Testis (tissue), 5 donors: ENCODE measurements at places on chromosomes 6 and 20. TPM values are rescaled to one million over a fixed set of nuclear protein-coding genes. Genes with fewer than 3 reads are reported as not detected.

DNA sequence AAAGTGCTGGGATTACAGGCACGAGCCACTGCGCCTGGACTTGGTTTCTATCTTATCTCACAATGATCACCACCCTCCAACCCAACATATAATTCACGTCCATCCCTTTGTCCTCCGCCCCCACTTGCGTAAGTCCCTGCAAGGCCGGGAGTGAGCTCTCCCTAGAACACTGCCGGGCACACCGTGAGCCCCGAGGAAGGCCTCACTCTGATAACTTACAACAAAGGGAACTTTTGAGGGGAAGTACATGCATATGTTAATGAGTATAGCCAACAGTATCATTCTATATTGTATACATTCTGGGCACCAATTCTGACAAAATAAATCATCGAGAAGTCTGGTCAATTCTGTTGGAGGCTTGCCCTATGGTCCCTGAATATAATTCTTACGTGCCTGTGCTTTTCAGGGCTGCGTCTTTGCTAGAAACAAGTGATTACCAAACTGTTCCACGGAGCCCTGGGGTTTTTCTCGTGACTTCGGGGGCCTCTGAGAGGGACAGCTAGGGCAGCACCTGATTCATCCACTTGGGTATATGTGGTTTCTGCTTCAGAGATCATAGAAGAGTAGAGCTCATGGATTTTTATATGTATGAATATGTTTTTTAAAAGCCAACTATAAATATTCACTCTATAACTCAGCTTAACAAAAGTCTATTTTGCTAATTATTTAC lies 469.8 kb upstream of the AGPAT4 start:
- H3K27ac ChIP-seq: no peak overlapping the region
- DNase-seq: peak; percentile 36
- H3K4me1 ChIP-seq: no peaks in the 10 kb centered on the region

RAMACL gene
- 1.9 TPM for total RNA-seq

- H3K27me3 ChIP-seq: no peaks in the 10 kb centered on the region
- peak overlapping the region; percentile 1 for H3K4me3 ChIP-seq
- no peak overlapping the region for H3K27ac ChIP-seq
- no peaks in the 10 kb centered on the region for H3K4me1 ChIP-seq
- DNase-seq: no peak
These were observed 3.9 kb upstream of the INSM1 start for GRCh38 chr20:20363799-20364592.

DNA sequence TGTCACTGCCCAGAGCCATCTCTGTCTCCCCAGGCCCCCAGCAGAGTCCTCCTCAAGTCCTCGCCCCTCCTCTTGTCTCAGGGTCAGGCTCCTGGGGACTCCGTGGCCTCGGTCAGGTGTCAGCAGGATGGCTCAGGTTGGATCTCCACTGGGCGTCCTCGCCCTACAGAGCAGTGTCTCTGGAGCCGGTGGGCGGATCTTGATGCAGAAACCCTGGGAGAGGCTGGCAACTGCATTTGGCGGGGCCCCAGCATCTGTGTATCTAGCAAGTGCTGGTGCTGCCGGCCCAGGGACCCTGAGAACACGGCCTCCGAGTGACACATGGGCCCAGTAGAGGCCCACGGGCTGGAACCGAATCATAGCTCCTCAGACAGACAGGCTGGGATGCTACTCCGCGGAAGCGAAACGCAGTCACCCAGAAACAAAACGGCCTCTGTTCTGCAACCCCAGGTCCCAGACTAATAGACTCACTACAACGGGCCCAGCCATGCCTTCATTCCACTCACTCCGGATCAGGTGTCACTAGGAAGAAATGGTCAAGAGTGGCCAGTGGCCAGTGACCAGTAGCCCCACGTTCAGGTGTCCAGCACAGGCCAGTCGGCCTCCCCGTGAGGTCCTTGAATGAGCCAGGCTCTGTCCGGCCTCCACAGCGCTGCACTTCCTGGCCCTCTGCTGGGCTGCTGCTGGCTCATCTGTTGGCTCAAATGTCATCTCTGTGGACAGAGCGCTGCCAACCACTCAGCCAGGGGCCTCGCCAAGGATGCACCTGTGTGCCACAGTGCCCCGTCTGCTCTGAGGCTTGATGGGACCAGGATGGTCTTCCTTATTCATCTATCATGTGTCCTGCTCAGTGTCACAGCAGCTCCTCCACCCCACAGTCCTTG lies 12.6 kb upstream of the FRMD1 start:
- H3K27me3 ChIP-seq: no peaks in the 10 kb centered on the region
- no peak for DNase-seq
- H3K27ac ChIP-seq: no peak overlapping the region
- H3K4me3 ChIP-seq: no peak overlapping the region
- peaks cover 11% of the 10 kb centered on the region for H3K4me1 ChIP-seq

- H3K27ac ChIP-seq: no peak overlapping the region
- peaks cover 15% of the 10 kb centered on the region for H3K4me1 ChIP-seq
- DNase-seq: peak; percentile 33
- H3K36me3 ChIP-seq: no peaks in the 10 kb centered on the region
- H3K4me3 ChIP-seq: no peak overlapping the region
These were observed 167.4 kb downstream of the DTNBP1 start for GRCh38 chr6:15495375-15495901.

ZC2HC1B gene
- total RNA-seq: 16.9 TPM

DNA sequence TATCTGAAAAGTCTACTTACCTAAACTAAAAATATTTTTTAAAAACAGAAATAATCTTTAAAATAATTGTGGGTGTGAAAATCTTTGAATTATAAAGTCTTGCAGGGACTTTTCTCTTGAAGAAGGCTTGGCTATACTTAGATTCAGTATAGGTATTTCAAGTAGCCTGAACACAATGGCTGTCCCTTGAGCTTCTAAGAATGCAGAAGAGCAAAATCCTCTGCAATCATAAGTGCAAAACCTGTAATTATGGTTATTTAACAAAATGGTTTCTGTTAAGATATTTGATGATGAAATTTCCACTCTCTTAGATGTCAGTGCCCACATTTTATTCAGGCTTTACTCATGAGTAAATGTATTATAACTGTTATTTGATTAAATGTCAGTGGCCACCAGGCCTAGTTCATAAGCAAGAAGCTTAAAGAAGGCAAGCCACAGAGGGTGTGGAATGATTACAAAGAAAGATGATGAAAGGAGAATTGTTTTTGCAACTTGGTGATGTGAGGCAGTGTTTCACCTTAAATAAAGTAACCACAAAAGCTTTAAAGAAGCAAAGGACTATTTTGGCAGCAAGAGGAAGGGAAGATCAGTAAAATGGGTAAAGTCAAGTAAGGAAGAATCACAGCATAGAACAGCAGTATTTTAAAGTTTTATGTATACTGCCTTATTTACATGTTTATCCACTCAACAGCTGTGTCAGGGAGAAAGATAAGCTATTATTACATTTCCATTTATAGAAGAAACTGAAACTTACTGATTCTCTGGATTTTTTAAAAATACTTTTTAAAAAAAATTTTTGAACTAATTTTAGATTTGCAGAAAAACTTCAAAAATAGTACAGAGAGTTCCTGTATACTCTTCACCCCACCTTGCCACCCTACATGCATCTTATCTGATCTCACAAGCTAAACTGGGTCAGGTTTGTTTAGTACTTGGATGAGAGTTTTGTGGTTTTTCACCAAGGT lies 351.2 kb upstream of the RUNX2 start:
- H3K4me3 ChIP-seq: no peak overlapping the region
- DNase-seq: no peak
- no peaks in the 10 kb centered on the region for H3K4me1 ChIP-seq
- H3K27ac ChIP-seq: no peak overlapping the region
- no peaks in the 10 kb centered on the region for H3K36me3 ChIP-seq

DNA sequence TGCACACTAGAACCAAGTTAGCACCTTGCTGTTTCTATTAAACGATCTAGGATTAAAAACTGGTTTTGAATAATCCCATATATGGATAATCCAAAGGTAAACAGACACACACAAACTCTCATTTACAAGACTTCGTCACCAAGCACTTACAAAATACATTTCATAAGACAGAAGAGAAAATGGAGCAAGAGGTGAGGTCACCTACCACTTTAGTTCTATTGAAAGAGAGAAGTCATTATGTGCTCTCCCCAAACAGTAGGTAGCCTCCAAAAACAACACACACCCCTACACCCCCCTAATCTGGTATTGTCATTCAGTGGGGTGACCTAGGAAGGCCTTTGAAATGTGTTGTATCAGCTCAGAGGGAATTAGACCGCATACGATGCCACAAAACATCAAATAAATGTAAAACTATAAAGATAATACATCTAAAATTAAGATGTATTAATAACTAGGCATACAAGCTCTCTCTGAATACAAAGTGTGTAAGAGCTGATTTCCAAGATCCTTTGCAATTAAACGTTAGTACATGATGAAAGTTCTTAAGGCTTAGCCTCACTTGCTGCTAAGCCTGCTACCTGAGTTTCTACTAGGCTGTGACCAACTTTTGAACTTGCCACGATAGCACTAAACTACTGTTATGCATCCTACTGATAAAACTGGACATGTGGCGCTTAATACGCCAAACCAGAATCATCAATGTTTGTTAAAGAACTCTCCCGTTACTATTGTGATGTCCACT lies 1.6 kb downstream of the SRPK1 start:
- H3K4me3 ChIP-seq: peak overlapping the region; percentile 77
- H3K36me3 ChIP-seq: no peaks in the 10 kb centered on the region
- no peak for DNase-seq
- no peaks in the 10 kb centered on the region for H3K27me3 ChIP-seq

DNA sequence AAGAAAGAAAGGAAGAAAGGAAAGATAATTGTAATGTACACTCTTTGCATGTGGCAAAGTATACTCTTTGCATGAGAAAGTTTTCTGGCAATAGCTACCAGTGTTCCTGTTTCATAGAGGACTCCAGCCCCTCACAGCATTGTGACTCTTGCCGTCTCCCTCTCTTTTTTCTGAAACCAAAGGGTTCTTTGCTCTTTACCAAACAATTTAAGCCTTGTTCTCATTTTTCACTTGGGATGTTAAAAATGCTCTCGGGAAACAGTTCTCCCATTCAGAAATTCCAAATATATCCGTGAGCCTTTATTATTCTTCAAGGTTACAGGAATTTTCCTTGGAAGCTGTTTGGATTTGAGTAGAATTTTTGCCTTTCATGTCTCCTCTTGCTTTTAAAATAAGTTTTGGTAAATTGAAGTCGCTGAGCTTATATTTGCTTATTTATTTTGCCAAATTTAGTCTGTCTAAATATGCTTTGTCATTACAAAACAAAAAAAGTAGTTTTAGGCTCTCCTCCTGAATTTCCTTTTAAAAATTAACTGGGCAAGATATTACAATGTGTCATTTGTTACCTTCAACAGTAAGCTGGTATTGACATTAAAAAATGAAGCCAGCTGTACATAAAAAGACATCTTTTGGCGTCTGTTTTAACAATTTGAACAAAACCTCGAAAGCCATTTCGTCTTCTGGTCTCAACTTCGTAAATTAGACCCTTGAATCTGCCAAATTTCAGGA lies 103.8 kb upstream of the ARMC2 start:
- H3K27me3 ChIP-seq: no peaks in the 10 kb centered on the region
- H3K4me3 ChIP-seq: no peak overlapping the region
- peak overlapping the region; percentile 28 for H3K27ac ChIP-seq
- DNase-seq: no peak

SAMD3 gene
- 5.5 TPM for total RNA-seq

DNA sequence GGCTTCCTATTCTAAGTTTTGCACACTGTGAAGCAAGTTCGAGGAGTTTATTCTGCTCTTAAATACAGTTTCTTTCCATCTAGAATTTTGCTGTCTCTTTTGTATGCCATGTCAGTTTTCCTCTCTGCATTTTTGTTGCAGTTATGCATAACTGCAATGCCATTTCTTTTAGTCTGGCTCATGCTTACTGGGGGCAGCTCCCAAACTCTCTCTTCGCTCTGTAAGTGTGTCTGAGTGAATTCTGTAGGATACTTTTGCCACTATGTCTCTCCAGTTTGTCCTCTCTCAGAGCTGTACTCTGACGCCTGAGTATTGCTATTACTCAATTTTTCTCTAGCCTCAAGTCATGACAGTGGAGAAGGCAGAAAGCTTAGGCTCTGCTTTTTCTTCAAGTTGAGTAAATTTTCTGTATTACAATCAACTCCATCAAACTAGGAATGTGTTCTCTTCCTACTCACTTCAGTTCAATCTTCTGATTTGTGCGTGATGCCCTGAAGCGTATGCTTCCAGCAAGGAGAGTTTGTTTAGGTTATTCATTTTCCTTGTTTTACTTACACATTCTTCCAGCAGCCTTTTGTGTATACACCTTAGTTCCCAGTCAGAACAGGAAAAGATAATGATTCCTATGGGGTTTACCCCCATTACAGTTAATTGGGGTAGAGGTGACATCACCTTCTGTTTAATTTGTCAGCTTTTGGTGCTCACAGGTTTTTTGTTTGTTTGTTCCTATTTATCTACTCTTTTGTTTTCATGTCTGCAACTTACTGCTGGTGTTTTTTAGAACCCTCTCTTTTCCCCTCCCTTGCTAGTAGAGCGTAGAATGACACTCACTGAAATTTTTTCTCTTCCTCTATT lies 430.9 kb downstream of the BCKDHB start:
- no peaks in the 10 kb centered on the region for H3K36me3 ChIP-seq
- no peak for DNase-seq
- no peaks in the 10 kb centered on the region for H3K27me3 ChIP-seq
- no peak overlapping the region for H3K4me3 ChIP-seq
- H3K4me1 ChIP-seq: no peaks in the 10 kb centered on the region

DNA sequence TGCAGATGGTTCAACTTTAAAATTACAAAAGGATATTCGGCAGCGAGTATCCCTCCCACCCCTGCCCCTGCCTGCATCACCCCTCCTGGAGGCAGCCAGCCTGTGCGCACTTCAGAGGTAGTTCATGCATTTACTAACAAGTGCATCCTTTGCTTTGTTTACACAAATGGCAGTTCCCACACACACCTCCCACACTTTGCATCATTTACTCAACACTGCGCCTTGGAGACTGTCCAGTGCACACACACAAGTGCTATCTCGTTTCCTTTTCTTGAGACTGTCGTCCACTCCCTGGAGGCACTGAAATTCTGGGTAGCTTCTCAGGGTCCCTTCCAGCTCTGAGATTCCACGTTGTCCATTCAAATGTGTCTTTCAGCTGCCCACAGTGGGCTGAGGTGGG lies 53.1 kb upstream of the VSX1 start:
- no peaks in the 10 kb centered on the region for H3K36me3 ChIP-seq
- no peak for DNase-seq
- no peaks in the 10 kb centered on the region for H3K4me1 ChIP-seq
- no peak overlapping the region for H3K27ac ChIP-seq
